Stimulated activated CD8-positive, alpha-beta memory T cell treated with anti-CD3 and anti-CD28 coated beads, Interleukin-7, amount 100 ng/mL, for 1 hour (primary cell): ENCODE measurements at places on chromosomes 7 and 10.

GRCh38 chr7:112668561-112668960, 121.6 kb downstream of the TMEM168 start:
- DNase-seq = no peak

- no peak for DNase-seq
Observed at GRCh38 chr10:102102421-102102820, 17.7 kb downstream of the LDB1 start.

DNA sequence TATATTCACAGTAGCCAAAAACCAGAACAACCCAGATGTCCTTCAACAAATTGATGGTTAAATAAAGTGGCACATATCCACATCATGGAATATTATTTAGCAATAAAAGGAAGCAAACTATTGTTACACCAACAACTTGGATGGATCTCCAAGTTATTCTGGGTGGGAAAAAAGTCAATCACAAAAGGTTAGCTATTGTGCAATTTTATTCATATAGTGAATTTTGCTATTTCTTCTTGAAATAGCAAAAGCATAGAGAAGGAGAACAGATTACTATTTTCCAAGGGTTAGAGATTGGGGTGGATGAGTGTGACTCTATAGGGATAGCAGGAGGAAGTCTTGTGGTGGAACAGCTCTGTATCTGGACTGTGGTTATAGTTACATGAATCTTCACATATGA, 87.0 kb downstream of the PTPN20 start:
- DNase-seq = no peak

GRCh38 chr7:17679458-17679857, 260.8 kb downstream of the SNX13 start:
- DNase-seq = no peak

DNA sequence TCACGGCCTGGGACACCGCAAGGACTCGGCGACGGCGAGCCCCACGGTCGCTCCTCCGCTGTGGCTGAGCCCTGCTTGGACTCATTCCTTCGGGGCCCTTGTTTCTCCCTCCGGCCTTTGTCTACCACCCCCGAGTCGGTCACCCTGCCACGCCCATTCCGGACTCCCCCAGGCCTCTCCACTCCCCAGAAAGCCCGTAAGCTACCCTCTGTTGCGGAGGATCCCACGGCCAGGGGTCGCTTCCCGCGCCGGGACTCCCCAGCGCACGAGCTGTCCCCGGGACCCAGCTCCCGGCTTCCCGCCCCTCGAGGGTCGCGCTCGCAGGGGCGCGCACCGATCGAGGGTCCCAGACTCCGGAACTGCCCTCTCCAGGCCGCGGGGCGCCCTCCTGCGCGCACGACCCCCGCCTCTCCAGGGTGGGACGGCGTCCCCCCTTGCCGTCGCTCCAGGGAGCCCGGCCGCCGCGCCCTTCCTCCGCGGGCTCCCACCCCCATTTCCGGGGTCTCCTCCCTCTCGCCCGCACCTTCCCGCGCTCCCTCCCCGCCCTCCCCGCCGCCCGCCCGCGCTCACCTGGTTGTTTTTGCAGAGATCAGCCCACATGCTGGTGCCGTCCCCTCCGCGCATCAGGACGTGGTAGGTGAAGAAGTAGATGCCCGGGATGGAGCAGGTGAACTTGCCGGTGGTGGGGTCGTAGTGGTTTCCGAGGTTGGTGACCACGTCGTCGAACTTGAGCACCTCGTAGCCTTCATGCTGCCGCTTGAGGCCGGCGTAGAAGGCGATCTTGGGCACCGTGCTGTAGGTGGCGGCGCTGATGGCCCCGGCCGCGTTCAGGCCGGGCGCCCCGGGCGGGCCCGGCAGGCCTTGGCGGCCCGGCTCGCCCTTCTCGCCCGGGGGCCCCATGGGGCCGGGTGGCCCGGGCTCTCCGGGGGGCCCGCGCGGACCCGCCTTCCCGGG, 1.5 kb downstream of the C1QL3 start:
- no peak for DNase-seq

DNA sequence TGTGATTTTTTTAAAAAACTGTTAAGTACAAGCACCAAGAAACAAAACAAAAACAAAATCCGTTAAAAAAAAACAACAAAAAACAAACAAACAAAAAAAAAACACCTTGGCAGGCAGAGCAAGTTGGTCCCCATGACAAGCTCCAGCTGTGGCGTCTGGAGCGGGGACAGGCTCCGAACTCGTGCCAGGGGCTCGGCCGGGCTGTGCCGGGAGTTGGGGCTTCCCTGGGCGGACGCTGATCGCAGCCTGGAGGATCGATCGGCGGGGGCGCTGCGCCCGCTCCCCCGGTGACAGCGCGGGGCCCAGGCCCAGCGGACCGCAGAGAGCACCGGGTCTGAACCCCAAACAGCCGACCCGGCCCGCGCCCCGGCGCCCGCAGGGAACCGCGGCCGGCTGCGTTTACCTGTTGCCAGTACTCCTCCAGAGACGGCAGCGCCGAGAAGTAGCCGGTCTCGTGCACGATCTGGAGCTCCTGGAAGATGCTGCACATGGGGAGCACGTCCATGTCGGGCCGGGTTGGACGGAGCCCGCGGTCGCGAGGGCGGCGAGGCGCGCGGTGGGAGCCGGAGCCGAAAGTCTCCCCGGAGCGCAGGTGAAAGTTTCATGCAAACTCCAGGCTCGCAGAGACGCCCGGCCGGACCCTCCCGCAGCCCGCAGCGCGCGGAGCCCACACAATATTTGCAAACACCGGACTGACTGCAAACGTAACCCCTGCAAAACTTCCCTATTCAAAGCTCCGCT, at the start of gene KLF6:
Gene KLF6 (minus strand): TSS at position 700 of the 741 bp plus-strand sequence. CDS start 195 bp downstream, at position 505.
- no peak for DNase-seq

DNA sequence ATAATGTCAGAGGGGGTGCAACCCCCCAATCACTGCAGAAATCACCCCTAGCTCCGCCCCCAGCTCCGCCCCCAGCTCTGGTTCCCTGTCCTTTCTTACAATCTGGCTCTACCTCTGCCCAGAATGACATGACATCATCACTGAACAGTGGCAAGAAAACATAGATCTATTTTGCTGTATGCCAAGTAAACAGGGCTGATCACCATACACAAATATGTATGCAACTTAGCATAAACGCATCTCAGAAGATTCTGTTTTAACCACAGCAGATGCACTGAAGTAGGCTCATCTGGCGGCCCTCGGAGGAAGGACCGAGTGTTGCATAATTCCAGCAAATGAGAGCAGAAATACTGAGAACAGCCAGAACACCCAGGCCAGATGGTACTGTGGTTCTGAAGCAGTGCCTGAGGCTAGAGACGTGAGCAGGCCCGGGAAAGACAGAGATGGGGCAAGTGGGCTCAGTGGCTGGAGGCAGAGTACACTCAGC, 293.3 kb upstream of the KLF14 start:
- DNase-seq = no peak

DNA sequence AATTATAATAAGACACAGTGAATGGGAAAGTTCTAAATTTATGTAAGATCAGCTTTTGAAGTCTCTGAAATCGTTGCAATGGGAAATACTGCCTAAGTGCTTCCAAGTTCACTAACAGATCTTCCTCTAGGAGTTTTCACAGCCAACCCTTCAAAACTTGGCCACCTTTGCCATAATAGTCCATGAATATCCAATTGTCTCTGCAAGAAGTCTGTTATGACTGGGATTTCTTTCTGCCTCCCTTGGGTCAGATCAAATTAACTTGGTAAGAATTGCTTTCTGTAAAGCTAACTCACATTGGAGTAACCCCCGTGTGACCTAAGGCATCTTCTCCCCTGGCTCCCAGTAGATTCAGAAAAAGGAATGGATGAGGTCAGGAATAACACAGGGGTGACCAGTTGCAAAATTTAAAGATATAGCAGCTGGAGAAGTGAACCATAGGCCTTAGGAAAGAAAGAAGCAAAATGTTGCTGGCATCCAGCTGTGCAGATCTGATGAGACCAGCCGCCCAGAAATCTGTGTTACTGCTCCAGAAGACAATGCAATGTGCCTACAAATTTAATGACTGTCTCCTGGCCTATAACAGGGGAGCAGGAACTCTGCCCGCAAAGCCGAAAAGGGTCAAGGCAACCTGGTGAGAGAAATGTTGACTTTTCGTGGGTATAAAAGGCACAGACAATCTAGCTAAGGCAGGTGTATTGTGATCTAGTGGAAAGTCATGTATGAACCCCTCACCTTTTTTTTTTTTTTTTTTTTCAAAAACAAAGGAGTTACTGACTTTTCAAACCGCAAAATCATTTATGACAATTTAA, 7.5 kb upstream of the OPTN start:
- no peak for DNase-seq

DNA sequence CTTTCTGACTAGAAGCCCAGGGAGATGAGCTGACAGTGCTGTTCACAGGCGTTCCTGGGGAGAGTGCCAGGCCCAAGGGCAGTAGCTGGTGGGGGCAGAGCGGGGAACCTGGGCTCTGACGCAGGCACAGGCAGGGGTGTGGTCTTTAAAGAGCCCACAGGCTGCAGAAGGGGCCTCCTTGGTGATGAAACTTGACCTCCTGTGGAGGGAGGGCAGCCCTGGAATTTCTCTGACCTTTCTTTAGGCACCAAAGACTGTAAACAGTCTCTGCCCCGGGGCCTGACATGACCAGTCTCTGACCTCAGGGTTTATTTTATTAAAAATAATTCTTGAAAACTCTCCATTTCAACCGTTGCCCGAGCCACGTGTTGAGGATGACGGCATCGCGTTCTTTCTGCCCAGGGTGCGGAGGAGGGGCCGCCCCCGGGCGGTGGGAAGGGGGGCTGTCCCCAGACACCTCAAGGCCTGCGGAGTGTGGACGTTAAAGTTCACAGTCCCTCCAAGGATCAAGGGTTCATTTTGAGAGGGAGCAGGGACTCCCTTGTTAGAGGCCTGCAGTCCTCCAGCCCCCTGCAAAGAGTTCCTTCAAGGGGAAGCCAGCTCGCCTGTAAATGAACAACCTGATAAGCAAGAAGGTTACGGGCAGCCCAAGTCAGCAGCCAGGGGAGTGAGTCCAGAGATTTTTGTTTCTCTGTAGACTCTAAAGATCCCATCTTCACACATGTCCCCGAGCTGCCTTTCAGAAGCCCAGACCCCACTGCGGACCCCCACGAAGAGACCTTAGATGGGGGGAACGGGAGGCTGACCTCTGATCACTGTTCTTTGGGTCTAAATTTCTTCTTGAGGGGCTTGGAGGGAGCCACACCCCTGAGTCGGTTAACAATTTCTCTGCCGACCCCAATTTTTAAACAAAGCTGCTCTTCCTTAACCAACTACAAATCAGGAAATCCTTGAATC, 128.9 kb downstream of the VIPR2 start:
- DNase-seq = no peak

DNA sequence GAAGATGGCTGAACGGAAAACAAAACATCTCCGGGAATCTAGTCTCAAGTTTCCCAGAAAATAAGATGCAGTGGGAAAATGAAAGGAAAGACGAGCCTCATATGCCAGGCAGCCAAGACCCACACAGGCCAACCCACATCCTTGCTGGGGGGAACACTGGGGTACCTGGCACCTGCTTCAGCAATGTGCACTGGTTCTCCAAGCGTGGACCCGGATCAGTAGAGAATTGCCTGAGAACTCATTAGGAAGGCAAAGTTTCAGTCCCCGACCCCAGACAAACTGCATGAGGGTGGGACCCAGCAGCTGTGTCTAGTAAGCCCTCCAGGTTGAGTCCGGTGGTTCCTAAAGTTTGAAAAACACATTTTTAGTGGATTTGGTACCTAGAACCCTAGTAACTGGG, 18.4 kb downstream of the FAM53B start:
- no peak for DNase-seq

DNA sequence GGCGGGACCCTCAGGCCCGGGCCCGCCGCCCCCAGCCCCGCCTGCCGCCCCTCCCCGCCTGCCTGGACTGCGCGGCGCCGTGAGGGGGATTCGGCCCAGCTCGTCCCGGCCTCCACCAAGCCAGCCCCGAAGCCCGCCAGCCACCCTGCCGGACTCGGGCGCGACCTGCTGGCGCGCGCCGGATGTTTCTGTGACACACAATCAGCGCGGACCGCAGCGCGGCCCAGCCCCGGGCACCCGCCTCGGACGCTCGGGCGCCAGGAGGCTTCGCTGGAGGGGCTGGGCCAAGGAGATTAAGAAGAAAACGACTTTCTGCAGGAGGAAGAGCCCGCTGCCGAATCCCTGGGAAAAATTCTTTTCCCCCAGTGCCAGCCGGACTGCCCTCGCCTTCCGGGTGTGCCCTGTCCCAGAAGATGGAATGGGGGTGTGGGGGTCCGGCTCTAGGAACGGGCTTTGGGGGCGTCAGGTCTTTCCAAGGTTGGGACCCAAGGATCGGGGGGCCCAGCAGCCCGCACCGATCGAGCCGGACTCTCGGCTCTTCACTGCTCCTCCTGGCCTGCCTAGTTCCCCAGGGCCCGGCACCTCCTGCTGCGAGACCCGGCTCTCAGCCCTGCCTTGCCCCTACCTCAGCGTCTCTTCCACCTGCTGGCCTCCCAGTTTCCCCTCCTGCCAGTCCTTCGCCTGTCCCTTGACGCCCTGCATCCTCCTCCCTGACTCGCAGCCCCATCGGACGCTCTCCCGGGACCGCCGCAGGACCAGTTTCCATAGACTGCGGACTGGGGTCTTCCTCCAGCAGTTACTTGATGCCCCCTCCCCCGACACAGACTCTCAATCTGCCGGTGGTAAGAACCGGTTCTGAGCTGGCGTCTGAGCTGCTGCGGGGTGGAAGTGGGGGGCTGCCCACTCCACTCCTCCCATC, 82.7 kb downstream of the PAX2 start:
- DNase-seq = no peak

DNA sequence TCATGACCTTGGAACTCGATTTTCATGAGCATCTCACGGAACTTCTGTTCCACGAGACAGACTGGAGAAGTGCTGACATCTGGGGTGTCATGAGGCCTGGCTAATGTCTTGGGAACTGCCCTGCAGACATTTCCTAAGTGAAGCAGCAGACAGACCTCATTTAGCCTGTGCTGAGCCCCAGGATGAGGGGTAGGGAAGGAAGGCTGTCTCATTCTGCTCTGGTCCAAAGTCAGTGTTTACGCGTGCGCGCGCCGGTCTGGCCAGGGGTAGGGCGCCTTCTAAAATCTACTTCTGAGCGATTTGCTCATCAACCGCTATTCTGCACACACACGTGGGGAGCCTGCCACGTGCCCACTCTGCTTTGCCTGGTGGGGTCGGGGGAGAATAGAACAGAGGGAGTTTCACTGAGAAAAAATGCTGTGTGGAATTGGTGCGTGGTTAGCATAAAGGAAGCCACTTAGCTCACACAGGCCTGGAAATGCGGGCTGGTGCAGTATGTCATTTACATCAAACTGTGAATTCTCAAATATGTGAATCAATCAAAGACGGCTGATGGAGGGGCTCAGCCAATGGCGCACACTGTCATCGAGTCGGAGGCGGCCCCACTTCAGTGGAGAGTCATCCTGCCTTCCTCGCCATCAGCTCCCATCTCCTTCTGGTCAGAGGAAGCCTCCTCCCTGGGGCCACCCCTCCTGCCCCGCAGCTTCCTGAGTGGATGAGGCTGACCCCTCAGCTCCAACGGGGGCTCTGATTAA, 335.1 kb downstream of the ADARB2 start:
- DNase-seq = no peak

DNA sequence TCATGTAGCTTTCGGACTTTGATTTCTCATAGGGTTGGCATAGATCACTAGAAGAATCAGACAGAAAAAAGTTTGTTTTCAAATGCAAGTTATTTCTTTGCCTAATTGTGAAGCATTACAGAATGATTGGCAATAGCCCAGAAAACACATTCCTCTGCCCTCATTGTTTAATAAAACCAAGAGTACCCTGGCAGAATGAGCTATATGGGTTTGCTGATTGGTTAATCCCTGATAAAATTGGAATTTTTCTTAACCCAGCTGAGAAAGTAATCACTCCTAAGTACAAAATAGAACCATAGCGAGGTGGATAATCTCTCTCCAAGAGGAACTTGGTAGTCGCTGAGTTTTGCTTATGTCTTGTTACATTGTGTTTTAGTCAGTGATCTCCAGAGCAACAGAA, 30.9 kb upstream of the CREB5 start:
- no peak for DNase-seq
